ENCODE measurements at places on chromosomes 1 and 21. TPM values are rescaled to one million over a fixed set of nuclear protein-coding genes. Genes with fewer than 3 reads are reported as not detected.

The PCSK9 gene
- total RNA-seq = 0.11 TPM

The LHX8 gene
- not detected for total RNA-seq

The RPE65 gene
- not detected for total RNA-seq

The SELP gene
- not detected for total RNA-seq

The REN gene
- total RNA-seq = not detected

The SLC5A9 gene
- total RNA-seq = not detected

- H3K4me1 ChIP-seq = peaks cover 9% of the 10 kb centered on the region
- peak overlapping the region; percentile 74 for H3K4me3 ChIP-seq
- no peaks in the 10 kb centered on the region for H3K36me3 ChIP-seq
- H3K27me3 ChIP-seq = no peaks in the 10 kb centered on the region
- peak; percentile 37 for DNase-seq
Observed at GRCh38 chr1:155052439-155053395, 1.6 kb downstream of the ADAM15 start.

DNA sequence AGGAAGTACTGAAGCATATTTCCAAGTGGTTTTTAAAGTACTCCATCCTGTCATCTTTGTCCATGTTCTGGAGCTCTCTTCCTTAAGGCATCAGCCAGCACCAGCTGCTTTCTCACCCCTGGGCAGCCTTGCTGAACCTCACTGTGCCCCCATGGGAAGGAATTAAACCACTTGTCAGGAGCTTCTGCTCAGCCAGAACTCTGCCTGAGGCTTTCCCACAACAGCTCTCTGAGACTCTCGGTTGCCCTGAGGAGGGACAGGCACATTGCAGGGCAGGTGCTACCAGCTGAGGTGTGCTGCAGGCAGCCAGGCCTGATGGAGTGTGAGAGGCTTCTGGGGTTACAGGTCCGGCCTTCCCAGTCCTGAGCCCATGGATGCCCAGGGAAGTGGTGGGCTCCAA lies 30.9 kb downstream of the FAM163A start:
- H3K27me3 ChIP-seq = peaks cover 14% of the 10 kb centered on the region
- DNase-seq = no peak
- no peak overlapping the region for H3K27ac ChIP-seq

GRCh38 chr1:200172311-200172710 lies 144.8 kb downstream of the NR5A2 start:
- no peaks in the 10 kb centered on the region for H3K27me3 ChIP-seq
- H3K27ac ChIP-seq = peak overlapping the region; percentile 49
- peak; percentile 66 for DNase-seq
- H3K36me3 ChIP-seq = no peaks in the 10 kb centered on the region

- H3K4me3 ChIP-seq = no peak overlapping the region
- peaks cover 31% of the 10 kb centered on the region for H3K36me3 ChIP-seq
- peak; percentile 47 for DNase-seq
Observed at GRCh38 chr1:109094377-109094803, 3.8 kb downstream of the TMEM167B start.

DNA sequence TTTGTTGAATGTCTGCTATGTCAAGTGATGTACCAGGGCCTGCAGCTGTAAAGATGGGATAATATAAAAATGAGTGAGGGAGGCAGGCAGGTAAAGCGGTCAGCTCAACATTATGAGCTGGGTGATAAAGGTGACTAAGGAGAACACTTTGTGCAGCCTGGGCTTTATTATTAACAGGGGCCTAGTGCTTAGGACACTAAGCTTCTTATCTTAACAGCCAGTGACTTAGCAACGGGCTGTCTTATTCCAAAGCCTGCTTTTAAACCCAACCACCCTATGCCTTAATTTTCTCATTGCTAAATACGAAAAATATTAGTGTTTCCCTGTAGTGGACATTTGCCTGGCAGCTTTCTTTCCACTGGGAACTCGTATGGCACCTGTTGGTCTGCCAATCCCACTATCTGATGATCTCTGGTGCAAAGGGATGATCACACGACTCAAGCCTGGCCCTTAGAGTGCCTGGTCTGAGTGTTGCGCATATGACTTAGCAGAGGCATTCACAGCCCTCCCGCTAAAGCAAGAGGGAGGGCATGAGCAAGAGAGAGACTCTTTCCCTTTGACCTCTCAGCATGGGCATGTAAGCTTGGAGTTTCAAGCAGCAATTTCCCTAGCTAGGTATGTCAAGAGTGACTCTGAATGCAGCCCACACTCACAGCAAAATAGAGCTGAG lies 98.6 kb upstream of the PAPPA2 start:
- no peak for DNase-seq
- no peak overlapping the region for H3K4me3 ChIP-seq
- H3K27me3 ChIP-seq = no peaks in the 10 kb centered on the region
- no peak overlapping the region for H3K27ac ChIP-seq
- H3K4me1 ChIP-seq = no peaks in the 10 kb centered on the region

Data from GM23248 (cell line).